ENCODE measurements at places on chromosomes 7 and 10.

DNA sequence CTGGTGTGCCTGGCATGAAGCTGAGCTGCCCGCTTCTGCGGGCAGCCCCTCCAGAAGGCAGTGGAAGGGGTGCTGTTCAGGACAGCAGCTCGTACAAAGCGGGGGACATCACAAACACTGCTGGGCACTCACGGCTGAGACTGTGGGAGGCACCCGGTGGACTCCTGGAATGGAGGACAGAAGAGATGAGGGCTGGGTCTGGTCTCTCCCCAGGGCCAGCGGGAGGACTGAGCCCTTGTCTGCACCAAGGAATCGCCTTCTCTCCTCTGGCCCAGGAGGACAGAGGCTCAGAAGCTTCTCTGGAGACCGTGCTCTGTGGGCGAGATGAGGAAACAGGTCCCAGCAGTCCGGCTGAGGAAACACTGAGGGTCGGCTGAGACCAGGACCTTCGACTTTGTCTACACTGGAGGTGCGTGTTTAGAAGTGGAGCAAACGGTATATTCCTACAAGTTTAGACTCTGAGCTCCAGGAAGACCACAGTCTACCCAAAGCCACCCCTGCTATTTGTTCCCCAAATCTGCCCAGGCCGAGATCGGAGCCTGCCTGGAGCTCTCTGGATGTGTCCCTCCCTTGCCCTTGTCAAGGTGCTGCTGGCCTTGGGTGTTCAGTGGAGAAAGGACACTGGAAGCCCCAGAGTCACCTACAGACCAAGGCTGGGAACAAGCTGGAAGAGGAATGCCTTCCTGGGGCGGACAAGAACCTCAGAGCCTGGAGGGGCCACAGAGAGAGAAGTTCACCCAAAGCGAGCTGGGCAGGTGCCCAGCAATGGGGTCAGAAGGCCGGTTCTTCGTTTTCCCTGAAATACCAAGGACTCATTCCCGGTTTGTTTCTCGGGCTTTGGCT, 12.9 kb upstream of the INPP5A start:
- DNase-seq = no peak

DNA sequence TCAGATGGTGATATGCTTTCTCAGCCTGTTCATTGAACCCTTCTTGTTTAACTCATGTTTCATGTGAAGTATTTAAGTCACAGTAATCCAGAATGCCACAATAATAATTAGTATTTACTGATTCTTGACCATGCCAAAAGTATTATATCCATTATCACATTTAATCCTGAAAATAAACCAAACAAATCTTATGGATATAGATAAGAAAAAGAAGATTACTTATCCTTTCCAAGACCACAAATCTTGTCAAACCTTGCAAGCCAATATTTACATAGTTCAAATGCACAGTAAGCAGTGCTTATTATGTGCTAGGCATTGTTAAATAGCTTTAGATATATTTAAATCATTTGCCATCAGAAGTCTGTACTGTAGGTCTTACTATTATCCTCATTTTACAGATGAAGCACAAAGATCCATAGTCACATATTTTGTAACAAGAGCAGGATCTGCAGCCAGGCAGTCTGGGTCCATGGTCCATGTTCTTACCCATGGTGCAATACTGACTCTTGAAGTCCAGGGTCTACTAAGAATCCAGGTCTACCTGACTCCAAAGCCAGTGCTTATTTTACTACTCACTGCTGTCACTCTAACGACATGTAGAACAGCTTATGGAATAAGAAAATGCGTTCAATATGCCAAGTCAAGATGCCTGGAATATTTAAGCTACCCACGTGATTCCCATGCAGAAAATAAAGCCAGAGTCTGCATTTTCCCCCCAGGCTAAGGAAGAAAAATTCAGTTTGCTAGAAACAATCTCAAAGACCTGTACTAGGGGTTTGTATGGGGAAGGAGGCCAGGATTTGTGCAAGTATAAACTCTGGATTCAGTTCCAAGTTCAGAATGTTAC, 984.8 kb upstream of the LRRTM3 start:
- DNase-seq = no peak

GRCh38 chr7:4158441-4159153, 523.5 kb upstream of the FOXK1 start:
- DNase-seq = no peak

DNA sequence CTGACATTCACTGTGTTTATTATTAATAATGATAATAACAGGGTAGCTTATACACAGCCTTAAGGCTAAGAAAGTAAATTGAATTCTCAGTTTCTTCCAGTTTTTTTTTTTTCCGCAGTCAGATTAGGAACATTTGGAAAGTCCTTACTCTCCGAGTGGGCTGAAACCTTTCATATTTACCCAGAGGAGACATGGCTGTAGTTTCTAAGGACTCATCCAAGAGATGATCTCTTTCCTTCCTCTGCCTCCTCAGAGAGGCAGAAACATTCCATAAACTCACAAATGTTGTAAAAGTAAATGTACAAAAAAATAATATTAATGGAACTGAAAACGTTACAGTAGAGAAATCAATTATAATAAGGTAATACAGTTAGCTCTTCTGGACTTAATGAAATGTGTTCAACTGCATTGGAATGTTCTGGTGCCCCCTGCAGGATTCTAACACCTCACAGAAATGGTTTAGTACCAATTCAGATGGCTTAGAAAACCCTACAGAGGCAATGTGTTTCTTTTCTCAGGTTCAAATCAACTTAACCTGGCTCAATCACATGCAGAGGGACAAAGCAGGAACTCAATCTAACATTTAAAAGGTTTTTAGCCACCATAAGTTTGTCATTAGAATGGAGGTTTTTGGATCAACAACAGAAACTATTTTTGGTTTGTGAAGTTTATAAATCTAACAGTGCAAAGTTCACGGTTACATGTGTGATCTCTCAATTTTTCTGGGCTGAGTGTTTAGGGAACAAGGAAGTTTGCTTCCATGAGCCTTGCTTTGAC, 71.7 kb downstream of the ICA1 start:
- no peak for DNase-seq

GRCh38 chr7:156950381-156950858, 908 bp downstream of the NOM1 start:
- DNase-seq = no peak

DNA sequence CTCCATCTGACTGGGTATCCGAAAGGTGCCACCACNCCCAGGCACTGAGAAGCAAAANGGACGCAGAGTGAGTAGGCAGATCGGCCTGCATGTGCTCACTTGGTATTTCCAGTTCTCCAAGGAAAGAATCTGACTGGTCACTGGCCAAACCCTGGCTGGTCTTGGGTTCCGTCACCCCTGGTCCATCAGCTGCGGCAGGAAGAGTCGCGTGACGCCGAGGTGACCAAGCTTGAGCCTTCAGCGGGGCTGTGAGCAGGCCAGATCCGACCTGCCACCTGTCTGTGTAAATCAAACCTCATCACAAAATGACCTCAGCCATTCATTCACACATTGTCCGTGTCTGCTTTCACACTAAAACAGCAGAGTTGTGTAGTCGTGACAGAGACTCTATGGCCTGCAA, 28.8 kb upstream of the CHST15 start:
- DNase-seq = no peak

- DNase-seq = no peak
Observed at GRCh38 chr7:127959770-127960169, 71.5 kb downstream of the LRRC4 start.

GRCh38 chr7:42247301-42247700, 10.3 kb upstream of the GLI3 start:
- DNase-seq = no peak

- DNase-seq = no peak
Observed at GRCh38 chr10:5484205-5484604, 15.2 kb downstream of the CALML5 start.

- DNase-seq = no peak
Observed at GRCh38 chr10:21604651-21605050, 70.6 kb downstream of the MLLT10 start.

DNA sequence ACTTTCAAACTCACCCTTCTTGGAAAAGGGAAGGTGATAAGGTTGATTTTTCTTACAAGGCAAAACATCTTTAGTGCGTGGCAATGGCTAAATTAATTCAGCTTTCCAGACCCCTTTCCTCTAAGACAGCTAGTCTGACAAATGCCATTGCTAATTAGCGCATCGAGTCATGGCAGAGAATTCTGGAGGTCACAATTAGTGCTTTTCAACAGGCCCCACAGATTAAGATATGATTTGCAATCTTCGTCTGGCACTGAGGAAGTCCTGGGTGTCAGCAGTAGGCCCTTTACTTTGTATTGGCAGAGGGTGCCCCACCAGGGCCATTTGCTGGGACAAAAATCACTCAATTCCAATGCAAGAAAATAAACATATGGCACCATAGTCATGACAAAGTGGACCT, 189.2 kb upstream of the AGK start:
- no peak for DNase-seq

GRCh38 chr10:24847112-24848070, 105.0 kb downstream of the PRTFDC1 start:
- no peak for DNase-seq

GRCh38 chr10:12507165-12507850, 158.0 kb downstream of the CAMK1D start:
- DNase-seq = no peak

DNA sequence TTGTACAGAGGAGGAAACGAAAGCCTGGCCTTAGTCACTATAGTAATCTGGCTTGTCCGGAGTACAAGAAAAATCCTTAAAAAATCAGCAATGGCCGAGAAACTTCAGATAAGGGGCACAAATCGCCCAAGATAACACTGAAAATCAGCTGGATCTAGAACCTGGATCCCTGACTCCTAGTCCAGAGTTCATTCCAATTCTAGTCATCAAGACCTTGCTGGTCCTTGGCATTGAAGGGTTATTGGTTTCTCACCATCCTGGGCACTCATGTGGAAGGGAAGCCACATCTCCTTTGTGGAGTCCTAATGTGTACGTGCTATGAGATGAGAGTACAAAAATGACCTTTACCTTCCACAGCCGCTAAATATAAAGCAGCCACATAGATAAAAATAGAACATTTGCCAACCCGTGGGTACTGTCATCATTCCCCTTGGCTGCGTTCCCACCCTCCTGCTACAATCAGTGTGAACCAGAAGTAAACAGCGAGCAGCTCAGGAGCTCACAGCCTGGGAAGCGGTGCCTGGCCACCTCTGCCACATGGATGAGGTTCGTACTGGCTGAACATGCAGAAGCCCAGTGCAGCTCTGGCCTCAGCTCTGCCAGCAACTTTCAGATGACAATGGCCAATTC, 116.0 kb upstream of the PDLIM1 start:
- no peak for DNase-seq

DNA sequence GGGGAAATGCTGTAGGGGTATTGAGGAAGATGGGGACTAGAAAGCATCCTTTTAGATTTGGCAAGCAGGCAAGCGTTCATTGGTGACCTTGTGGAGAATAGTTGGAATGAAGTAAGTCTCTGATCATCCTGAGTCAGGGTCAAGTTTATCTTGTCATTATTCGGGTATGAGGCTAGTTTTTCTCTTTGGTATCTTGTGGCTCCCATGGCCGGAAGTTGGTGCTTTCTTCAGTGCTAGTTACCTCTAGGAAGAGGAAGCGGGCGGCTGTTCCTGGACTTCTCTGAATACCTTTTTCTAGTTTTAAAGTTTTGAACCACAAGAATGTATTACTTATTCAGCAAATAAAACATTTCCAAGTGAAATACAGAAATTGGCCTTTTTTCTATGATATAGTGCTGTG, 9.2 kb downstream of the CREM start:
- DNase-seq = no peak
